BJ (cell line): ENCODE measurements at places on chromosomes 7 and 10.

DNA sequence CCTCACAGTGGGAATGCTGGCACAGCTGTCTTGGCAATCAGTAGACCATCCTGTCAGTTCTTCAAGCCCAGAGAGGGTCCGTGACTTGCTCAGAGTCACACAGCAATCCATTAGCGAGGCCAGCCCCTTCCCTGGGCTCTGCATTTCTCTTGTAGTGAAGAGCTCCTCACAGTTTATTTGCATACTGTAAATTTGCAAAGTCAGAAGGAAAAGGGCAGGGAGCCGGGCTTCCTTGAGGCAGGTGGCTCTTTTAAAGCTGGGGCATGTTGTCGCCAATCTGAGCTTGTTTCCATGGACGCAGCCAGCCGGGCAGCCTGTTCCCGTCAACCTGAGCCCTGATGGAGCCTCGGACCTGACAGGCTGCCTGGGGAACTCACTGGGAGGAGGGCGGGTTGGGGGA lies 123.4 kb downstream of the CUX1 start:
- DNase-seq: no peak

GRCh38 chr7:39674406-39674805 lies 51.0 kb downstream of the RALA start:
- DNase-seq: no peak

DNA sequence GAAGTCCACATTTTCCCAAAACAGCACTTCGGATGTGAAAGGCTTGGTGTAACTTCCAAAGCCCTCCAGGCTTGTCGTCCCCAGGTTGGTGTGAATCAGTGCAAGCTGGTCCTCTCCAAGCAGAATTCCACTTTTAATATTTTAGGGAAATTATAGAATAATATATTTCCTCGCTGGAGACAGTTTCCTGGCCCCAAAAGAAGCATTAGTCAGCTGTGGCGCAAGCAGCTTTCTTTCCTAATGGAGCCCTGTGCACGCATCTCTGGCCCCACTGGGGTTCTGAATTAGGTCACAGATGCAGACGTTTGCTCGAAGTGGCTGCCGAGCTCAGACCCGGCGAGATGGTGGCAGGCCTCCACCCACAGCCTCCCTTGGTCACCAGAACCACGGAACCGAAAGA lies 33.3 kb upstream of the MNX1 start:
- peak; percentile 12 for DNase-seq

GRCh38 chr10:123986736-123987135 lies 95.1 kb upstream of the CPXM2 start:
- peak; percentile 68 for DNase-seq

DNA sequence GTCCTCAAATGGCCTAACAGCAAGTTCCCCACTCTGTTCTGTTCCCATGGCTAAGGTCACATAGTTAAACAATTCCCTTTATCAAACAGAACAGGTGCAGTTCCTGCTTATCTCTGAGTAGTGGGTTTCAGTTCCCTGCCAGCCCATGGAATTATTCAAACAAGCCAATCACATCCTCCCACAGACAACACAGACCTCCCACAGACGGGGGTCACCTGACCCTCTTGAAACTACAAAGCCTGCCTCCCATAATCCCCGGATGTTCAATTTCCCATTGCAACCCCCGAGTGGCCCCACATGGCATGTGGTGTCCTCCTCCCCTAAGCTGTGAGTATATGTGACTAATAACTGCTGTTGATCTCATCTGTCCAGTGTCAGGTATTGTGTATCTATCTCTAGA lies 64.1 kb downstream of the TMEM168 start:
- no peak for DNase-seq

DNA sequence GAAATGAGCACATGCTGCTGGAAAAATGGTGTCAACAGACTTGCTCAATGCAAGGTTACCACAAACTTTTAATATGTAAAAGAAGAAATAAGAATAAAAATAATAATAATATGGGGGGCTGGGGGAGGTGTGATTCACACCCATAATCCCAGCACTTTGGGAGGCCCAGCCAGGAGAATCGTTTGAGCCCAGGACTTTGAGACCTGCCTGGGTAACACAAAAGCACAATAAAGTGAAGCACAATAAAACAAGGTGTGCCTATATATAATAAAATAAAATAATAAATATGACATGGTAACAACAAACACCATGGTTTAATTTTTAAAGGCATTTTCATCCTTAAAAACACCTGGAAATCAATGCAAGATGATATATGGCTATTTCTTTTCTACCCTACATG lies 25.1 kb downstream of the EIF3A start:
- no peak for DNase-seq

DNA sequence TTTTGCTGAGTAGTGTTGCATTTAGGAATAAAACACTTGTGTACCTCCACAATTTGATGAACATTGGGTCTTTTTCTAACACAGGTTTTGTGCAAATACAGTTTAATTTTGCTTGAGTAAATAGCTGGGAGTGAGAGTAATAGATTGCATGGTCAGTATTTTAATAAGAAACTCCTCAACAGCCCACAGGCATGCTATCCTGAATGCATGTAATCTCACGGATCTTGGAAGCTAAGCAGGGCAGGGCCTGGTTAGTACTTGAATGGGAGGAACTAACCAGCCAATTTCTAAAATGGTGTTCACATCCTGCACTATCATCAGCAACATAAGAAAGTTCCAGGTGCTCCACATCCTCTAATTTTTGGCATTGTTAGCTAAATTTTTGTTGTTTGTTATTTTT lies 685.4 kb upstream of the MBL2 start:
- no peak for DNase-seq

- no peak for DNase-seq
Measured at GRCh38 chr7:21193895-21194294, 234.0 kb upstream of the SP4 start.

DNA sequence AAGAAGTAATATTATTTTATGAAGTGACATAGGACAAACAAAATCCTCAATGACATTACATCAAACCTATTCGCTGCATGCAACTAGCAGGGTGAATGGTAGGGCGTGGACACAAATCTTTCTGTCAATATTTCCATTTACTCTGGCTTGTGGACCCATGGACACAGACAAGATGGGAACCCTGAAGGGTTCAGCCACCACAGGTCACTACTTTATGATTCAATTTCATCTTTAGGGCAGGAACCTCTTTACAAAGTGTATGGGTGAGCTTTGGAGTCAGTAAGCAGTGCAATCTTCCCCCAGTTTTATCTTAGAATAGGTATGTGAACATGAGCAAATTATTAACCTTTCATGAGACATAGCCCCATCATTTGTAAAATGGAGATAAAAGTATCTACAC lies 982.4 kb upstream of the LRRTM3 start:
- no peak for DNase-seq

DNA sequence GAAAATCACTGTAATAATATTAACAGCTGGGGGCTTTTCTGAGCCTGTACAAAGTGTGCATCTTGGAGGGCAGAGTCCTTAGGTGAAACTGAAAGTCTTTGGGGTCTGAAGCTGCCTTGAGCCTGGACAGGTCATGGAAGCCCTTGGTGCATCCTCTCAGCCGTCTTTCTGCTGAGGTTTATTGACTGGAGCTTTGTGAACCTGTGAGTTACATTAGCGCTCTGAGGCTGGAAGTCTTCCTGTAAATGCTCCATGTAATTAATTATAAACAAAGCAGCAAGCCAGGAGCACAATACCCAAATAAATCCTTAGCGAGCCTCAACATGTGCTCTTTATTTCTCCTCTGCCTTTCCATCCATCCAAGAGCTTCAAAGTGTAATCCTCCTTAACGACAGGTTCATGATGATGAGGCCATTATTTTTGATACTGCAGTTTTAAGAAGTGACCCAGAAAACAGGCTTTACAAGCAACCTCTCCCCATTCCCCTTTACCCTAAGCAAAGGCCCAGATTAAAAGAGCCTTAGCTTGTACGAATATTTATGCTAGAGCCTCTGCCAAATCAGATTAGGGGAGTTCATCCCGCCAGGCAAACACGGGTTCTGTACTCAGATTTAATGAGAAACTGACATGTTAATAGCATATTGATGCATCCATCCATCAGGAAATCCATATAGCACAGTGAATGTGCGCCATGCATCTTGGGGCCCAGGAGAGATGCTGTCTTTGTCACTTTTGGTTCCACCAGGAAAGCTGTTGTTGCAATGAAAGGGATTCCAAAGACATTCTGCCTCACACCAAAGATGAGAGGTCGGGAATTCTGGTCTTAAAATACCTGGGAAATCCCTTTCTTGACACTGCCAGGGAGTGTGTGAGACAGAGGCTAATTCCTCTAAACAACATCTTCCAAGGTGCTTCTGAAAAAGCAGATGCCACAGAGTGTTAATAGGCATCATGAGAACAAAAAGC lies 118.1 kb downstream of the ANLN start:
- no peak for DNase-seq

GRCh38 chr10:101631821-101632475 lies 43.8 kb downstream of the DPCD start:
- no peak for DNase-seq

- no peak for DNase-seq
Measured at GRCh38 chr10:111875725-111876124, 307.8 kb downstream of the GPAM start.

DNA sequence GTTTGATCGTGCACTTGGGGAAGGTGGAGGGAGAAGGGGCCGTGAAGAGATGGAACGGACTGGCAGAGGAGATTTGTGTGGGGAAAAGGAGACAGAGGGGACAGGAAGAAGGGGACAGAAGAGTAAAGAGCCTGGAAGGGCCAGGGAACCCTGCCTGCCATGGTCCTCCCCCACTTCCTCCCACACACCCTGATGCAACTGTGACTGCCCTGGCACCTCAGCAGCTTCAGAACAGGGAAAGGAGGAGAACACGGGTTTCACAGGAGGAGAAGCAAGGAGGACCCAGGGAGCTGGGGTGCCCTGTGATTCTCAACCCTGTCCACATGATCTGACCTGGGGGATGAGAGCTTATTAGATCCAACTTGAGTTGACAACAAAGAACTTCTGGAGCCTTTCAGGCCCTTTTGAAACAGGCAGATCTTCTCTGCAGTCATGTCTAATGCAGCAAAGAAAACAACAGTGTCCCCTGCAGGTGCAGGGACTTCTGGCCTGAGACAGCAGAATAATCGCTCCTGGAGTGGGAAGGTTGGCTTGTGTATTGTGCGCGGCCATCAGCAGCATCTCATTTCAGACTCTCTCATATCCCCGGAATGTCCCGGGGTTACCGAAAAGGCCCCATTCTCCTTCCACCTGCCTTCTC lies 421.6 kb downstream of the PAXIP1 start:
- DNase-seq: no peak

GRCh38 chr7:46716926-46717325 lies 795.9 kb upstream of the IGFBP3 start:
- no peak for DNase-seq

DNA sequence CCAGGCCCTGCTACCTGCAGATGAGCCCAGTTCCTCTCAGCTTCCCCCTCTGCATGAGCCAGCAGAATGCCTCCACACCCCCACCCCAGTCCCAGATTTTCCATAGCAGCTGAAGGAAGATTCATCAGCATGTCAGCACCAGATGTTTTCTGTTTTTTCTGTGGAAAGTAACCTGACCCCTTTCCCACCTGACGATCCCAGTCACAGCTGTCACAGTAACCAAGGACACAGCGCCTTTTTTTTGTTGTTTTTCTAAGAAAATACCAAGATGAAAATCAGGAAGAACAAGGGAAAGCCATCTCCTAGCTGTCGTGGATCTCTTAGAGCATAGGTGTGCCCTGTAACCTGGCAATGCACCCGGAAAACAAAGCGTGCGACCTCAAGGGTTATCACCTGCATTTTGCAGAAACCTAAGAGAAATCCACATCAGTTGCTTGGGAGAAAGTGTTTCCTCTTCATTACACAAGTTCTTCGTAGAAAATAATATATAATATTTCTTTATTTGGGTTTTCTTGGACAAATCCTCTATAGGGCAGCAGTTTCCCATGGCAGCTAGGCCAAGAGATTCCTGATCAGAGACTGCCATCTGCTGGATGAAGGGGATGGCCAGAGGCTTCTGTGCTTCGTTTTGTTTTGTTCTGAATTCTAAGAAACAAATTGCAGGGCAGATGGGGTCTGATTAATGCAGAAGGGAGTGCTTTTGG lies 401.9 kb downstream of the TNS3 start:
- DNase-seq: no peak

GRCh38 chr7:81195033-81195432 lies 276.2 kb upstream of the SEMA3C start:
- no peak for DNase-seq

DNA sequence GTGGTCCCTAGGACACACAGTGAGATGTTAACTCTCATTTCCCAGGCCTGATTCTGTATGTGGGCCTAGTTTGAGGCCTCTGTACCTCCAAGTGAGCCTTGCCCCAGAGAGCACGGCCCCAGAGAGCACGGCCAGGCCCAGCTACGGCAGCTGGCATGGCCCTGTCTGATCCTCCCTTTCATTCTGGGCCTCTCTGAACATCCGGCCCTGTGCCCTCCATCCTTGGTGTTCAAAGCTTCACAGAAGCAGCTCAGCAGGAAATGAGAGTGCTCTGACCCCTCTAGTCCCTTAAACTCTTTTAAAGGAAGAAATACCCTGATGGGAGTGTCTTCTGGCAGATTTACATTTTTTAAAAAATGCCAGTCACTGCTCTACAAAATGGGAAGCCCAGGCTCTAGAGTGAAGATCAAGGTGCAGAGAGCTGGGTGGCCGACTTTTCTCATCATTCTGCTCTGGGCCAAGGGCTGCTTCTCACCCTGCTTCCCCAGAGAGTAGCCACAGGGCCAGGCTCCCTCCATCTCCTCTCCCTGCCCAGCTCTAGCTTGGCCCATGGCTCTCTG lies 171.9 kb downstream of the RPS24 start:
- no peak for DNase-seq

DNA sequence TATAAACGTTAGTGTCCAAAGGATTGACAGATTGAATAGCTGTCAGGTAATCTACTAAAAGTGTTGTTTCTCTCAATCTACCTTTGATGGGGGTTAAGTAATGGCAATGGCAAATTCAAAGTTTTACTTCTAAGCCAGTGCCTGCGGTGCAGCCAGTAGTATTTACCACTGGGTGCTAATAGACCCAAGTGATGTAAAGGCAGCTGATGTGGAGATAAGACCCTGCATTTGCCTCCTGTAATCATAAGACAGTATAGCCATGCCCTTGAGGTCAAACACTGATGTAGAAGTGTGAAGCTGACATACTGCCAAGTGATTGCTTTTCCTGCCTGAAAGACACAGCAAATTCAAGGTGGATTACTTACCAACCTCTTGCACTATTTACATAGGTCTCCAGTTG lies 572.0 kb downstream of the GRID1 start:
- no peak for DNase-seq
